A375 (cell line): ENCODE measurements at places on chromosomes 5 and 9. TPM values are rescaled to one million over a fixed set of nuclear protein-coding genes. Genes with fewer than 3 reads are reported as not detected.

SPATA6L gene
- total RNA-seq: 2.1 and 2.3 TPM in 2 replicates

ACTBL2 gene
- total RNA-seq: 0.26 and 0.56 TPM in 2 replicates

ZNF354B gene
- total RNA-seq: 7.7 and 9.4 TPM in 2 replicates

DND1 gene
- total RNA-seq: 1.2 and 2.6 TPM in 2 replicates

FAM151B gene
- 1.9 and 2.6 TPM in 2 replicates for total RNA-seq
